Spleen (tissue), 13 donors: ENCODE measurements at places on chromosomes 12 and 14.

DNA sequence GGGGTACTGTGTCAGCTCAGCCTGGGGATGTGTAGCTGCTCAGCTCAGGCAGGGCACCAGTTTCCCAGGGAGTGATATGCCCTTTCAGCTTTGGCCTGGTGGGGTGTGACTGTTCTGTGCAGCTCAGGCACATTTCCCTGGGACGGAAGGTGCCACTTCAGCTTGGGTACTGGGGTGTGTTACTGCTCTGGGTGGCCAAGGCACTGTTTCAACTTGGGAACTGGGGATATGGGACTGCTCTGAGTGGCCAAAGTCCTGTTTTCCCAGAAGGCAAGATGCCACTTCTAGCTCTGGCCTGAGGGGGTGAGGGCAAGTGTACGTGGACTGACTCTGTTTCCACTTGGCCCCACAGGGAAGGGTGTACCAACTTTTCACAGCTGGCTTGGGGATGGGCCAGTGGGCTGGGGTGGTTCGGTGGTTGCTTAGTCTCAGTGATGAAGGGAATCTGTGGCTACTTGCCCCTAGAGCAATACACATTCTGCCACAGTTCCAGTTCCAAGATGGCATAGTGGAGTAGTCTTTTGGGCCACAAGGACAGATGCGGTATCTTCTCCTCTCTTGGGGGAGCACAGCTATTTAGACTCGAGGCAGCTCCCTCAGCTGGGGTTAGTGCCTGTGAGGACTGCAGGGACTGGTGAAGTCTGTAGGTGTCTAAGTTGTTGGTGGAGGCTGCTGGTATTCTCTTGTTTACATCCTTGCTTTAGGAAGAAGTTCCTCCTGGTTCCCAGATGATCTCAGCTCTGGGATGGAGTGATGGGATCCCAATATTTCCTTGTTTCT is 26.4 kb downstream of the TBC1D15 start:
- DNase-seq = no peak

GRCh38 chr14:79334272-79334671 is 877.0 kb downstream of the DIO2 start:
- DNase-seq = no peak

- DNase-seq = no peak
Observed at GRCh38 chr12:60162988-60163720, 567.3 kb downstream of the SLC16A7 start.

DNA sequence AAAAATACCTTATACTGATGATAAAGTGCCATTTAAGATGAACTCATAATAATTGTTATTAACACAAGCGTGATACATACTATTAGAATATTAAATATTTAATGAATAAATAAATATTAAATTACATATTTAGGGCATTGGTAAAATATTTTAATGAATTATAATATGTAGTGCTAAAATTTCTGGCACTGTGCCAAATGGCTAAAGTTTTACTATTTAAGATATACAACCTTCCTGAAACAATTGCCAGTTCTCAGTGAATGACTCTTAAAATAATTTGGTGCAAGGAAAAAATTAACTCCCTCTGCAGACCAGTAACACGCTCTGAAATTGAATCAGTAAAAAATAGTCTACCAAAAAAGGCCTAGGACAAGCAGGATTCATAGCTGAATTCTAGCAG is 428.9 kb upstream of the ATXN7L3B start:
- no peak for DNase-seq

DNA sequence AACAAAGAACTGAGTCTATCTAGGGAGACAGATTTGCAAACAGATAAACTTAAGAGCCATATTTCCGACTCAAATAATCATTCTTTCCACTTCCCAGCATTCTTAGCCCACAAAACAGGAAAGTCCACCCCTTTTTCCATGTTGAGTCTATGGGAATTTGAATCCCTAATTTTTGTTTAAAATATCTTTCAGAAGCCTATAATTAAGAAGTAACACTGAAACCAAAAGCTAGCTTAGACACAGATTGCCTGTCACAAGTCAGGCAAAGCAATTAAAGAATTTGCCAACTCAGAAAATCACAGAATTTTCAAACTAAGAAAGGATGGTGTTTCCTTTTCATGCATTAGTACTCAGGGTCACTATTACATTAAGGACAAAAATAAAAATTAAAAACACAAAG is 17.0 kb downstream of the ATP2B1 start:
- no peak for DNase-seq

- DNase-seq = peak; percentile 84
Observed at GRCh38 chr12:112979041-112979680, 842 bp downstream of the OAS2 start.

GRCh38 chr12:94560431-94561221 is 89.7 kb downstream of the TMCC3 start:
- peak; percentile 80 for DNase-seq

- DNase-seq = peak; percentile 66
Observed at GRCh38 chr12:1836854-1837421, 16.6 kb downstream of the LRTM2 start.

DNA sequence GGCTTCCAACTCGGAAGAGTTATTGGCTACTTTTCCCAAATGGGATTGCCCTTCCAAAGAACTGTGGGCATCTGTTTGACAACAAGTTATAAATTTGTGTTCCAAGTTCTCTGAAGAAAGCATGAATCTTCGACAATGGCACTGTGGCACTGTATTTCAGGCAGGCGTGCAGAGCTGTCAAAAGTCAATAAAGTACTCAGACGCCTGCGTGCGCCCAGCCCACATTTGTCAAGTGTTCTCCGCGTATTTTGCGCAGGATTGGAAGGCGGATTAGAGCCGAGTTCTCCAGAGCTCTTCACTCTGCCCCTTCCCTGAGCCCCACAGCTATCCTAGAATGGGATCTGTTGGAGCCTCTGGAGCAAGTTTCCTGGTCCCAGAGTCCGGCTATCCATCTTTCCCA is 103.2 kb downstream of the SLC25A47 start:
- DNase-seq = peak; percentile 50

- peak; percentile 90 for DNase-seq
Observed at GRCh38 chr14:73741386-73741875, 27.2 kb upstream of the PNMA1 start.

DNA sequence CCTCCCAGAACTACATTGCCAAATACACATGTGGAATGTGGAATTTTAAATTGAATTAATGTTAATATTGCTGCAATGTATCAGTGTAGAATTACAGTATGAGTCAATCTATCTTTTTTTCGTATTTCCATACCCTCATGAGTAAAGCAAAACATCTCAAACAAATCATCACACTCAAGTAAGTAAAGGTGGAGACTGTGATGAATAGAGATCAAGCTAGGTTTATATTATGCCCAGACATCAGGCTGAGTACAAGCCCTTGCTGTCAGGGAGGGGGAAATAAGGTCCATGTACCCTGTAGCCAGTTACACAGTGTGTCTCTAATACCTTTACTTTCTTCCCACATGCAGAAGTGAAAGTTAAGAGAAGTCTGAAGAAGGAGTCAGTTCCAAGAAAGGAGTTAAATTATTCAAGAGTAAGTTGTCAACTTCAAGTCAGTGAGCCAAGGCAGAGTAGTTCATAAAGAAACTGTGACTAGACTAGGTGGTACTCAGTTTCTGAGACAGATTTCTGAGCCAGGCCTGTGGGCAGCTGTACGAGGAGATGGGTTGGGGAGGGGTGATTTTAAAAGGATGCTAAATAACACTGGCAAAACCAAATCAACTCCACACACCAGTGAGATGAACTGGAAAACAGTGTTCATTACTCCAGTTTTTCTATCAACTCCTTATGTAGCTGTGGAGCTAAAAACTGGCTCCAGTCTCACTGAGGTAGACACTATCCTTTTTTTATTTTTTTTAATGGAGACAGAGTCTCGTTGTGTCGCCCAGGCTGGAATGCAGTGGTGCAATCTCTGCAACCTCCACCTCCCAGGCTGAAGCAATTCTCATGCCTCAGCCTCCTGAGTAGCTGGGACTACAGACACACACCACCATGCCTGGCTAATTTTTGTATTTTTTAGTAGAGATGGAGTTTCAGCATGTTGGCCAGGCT is 23.8 kb upstream of the STK38L start:
- DNase-seq = no peak

DNA sequence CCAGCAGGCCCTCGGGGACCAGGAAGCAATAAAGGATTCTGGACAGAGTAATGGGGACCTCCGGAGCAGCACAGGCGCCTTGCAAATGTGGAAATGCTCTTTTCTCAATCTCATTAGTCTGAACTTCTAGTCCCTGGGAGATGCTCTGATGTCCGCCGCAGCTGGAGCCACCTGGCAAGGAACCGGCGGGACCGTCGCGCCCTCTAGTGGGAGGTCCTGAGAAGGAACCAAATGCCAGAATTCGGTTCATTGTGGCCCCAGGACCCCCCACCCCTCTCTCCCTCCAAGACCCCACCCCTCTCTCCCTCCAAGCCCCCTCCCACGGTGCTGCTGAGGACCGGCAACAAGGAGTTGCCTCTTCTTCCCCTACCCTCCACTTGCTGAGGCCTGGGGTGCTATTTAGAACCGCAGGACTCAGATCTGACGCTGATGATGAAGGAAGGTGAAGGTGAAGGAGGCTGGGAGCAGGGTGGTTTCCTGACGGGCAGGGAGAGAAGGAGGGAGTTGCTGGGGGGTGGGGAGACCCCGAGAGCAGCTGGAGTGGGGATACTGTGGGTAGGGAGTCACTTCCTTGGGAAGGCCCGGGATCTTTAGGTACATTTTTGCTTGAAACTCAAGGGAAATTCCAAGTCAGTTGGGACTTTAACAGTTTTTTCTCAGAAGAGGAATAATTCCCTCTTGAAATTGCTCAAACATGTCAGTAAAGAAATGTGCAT is 42.5 kb downstream of the SMIM41 start:
- DNase-seq = peak; percentile 91

DNA sequence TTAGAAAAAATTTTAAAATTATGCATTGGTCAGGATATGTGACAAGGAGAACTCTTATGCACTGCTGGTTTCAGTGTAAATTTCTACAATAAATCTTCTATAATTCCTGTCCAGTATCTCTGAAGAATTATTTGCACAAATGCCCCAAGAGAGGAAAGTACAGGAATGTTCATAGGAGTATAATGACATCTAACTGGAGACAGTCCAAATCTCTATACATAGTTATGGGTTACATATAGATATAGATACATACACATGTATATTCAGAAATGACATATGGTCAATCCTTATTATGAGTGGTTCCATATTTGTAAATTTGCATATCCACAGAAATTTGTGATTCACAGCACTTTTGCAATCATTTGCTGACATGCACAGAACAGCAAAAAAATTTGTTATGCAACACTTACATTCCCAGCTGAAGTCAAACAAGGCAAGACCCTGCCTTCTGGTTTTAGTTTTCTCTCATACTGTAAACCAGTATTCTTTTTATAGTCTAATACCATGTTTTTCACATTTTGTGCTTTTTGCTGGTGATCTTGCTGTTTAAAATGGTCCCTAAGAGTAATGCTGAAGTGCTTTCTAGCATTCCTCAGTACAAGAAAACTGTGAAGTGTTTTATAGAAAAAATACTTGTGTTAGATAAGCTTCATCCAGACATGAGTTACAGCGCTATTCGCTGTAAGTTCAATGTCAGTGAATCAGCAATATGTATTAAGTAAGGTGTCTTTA is 103.8 kb downstream of the SLC16A7 start:
- no peak for DNase-seq

DNA sequence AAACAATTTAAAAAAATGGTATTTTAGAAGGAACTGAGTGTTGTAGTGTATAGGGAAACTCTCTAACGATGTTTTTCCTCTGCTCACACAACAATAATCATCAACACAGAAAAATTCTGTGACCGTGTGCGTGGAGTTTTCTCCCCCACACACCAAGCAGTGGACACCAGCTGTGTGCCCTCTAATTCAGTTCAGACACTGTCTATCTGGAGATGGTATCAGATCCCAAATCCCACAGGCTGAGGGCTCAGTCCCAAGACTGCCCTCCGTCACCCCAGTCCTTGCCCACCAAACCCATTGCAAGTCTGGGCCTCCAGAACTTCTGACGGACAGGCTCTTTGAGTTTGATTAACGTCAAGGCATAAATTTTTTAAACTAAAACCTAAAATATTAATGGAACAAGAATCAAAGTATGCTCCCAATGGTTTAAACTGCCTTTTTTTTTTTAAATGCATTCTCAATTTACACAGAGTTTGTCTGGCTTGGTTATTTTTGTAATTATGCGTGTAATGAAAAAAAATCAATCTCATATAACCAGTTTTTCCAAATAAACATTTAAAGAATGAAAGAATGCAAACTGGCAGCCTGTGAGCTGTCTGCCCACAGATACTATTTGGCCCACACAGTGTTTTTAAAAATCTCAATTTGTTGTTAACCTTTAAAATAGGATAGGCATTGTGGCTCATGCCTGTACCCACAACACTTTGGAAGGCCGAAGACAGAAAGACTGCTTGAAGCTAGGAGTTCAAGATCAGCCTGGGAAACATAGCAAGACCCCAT is 19.2 kb downstream of the BLTP3B start:
- no peak for DNase-seq

GRCh38 chr12:57047981-57048380 is 1.9 kb downstream of the MYO1A start:
- no peak for DNase-seq

DNA sequence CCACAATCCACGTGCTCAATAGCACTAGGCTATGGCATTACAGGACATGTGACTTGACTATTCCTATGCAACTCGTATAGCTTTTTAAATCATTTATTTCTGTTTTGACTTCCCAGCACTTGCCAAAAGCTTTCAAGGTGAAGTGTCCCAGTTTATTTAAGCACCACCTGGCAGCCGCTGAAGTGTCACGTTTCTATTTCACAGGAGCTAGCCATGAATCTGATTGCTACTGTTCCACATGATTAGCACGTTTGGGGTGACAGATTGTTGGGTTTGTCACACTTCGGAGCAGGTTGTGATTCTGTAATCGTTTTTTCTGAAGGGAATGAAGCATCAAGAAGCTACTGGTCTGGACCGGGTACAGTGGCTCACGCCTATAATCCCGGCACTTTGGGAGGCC is 39.9 kb upstream of the BICDL1 start:
- DNase-seq = no peak

DNA sequence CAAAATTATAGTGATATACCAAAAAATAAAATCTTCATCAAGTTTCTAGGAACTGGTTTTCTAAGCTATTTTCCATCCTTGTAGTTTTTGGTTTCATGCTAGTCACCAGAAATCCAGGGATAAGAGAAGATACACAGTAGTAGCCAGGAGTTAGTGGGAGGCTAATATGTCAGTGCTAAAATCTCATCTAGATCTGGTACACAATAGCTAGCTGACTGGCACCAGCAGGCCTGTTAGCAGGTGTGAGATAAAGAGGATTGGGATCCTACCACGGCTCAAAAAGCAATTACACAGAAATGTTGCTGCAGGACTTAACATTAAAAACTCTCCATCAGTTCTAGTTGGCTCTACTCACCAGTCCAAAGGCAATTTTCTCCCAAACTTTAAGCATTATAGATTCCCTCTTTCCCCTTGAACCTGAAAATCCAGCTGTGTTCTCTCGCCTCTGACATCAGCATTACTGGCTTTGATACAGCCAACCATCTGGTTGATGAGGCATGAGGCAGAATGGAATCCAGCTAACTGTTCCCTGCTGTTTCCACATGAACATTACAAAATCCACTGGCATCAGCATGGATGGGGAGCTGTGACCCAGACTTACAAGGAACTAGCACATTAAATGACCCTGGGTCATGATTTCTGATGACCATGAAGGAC is 41.8 kb upstream of the CCDC196 start:
- no peak for DNase-seq
